ENCODE measurements at places on chromosomes 2 and 18. TPM values are rescaled to one million over a fixed set of nuclear protein-coding genes. Genes with fewer than 3 reads are reported as not detected.

- no peak for DNase-seq
- H3K36me3 ChIP-seq = no peaks in the 10 kb centered on the region
- no peaks in the 10 kb centered on the region for H3K27me3 ChIP-seq
- H3K4me3 ChIP-seq = no peak overlapping the region
Measured at GRCh38 chr2:99935662-99936061, 206.7 kb downstream of the AFF3 start.

Gene DUSP2
- 7.2 TPM for total RNA-seq

DNA sequence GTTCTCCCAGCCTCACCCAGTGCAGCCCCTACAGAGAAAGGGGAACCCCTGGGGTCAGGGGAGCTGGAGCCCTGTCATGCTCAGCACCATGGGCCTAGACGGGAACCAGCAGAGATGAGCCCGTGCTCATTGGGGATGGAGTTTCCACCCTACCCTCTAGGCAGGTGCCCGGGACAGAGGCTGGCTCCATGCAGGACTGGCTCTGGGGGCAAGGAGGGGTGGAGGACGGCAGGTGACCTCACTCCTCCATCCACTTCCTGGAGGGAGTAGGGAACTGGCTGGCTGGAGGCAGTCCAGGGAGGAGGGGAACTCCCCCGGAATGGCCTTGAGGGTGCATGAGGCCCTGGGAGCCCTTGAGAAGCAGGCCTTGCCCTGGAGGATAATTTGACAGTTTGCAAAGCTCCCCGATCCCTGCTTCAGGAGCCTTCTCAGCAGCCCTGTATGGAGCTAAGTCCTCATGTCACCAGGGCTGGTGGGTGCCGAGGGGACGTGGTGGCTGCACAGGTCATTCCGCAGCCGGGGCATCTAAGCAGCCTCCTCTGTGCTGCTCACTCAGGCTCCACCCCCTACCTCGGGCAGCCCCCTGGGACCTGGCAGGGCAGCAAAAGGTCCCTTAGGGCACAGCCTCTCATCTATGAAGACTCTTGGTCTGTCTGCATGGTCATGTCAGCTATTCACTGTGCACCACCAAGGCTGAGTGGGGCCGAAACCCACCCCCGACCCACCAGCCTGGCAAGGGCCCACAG, 2.1 kb downstream of the NEURL3 start:
- peaks cover 4% of the 10 kb centered on the region for H3K4me1 ChIP-seq
- H3K4me3 ChIP-seq = no peak overlapping the region
- no peak overlapping the region for H3K27ac ChIP-seq
- H3K27me3 ChIP-seq = no peaks in the 10 kb centered on the region
- H3K36me3 ChIP-seq = no peaks in the 10 kb centered on the region

Gene CD28
- total RNA-seq = 4.0 TPM

DNA sequence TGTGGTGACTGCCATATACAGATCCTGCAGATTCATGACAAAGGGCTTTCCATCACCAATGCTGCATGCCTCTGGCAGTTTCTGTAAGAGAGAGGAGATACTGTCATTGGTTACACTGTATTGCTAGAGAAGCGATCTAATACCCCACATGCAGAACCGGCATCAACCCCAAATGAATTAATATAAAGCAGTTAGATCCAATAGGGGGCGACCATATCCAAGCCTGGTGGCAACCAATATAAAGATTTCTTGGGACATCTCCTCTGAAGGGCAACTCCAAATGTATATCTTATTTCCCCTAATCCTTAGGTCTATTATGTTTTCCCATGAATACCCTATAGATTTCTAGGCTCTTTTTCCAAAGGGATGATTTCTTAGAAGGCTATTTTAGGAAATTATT, 17.4 kb upstream of the IHH start:
- DNase-seq = no peak
- H3K27me3 ChIP-seq = no peaks in the 10 kb centered on the region
- H3K4me3 ChIP-seq = no peak overlapping the region
- H3K4me1 ChIP-seq = no peaks in the 10 kb centered on the region

GRCh38 chr2:219169930-219170654, at the start of gene SLC23A3:
Gene SLC23A3 (minus strand): TSS chr2:219170029. CDS start chr2:219169984, 45 bp downstream.
- H3K4me3 ChIP-seq = no peak within 1 kb of the TSS
- peaks cover 23% of the 10 kb centered on the region for H3K36me3 ChIP-seq
- no peak for DNase-seq
- H3K27me3 ChIP-seq = no peaks in the 10 kb centered on the region
- H3K4me1 ChIP-seq = no peaks in the 10 kb centered on the region
- H3K27ac ChIP-seq = peak within 1 kb of the TSS; percentile 58

DNA sequence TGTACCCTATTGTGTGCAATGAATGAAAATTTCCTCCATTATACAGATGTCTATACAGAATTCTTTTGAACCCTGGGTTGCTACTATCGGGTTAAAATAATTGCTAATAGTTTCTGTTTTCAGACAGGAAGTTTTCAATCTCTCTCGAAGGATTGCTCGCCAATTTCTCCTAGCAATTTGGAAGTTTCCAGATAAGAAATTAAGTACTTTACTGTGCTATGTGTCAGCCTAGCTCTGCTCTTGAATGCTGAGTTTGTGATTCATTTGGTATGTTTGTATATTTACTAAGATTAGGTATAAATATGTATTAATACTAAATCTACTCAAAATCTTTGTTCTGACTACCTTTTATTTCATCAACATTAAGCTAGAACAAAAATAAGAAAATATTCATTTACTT, 74.6 kb upstream of the ARL5A start:
- H3K27me3 ChIP-seq = no peaks in the 10 kb centered on the region
- H3K4me1 ChIP-seq = peaks cover 4% of the 10 kb centered on the region
- DNase-seq = no peak
- no peak overlapping the region for H3K27ac ChIP-seq

Gene SRD5A2
- not detected for total RNA-seq

- H3K4me1 ChIP-seq = no peaks in the 10 kb centered on the region
- no peaks in the 10 kb centered on the region for H3K27me3 ChIP-seq
- H3K36me3 ChIP-seq = no peaks in the 10 kb centered on the region
- H3K27ac ChIP-seq = no peak overlapping the region
Measured at GRCh38 chr2:206915121-206915520, 24.2 kb upstream of the CPO start.

GRCh38 chr2:64455545-64455944, 1.6 kb downstream of the LGALSL start:
- H3K27me3 ChIP-seq = no peaks in the 10 kb centered on the region
- DNase-seq = no peak
- H3K4me1 ChIP-seq = peaks cover 5% of the 10 kb centered on the region

Gene IL36RN
- not detected for total RNA-seq

Gene NTSR2
- total RNA-seq = not detected

GRCh38 chr2:236712961-236713673, 143.5 kb downstream of the ACKR3 start:
- H3K4me1 ChIP-seq = no peaks in the 10 kb centered on the region
- no peak for DNase-seq
- H3K4me3 ChIP-seq = no peak overlapping the region

Gene PARD3B
- 9.5 TPM for total RNA-seq

DNA sequence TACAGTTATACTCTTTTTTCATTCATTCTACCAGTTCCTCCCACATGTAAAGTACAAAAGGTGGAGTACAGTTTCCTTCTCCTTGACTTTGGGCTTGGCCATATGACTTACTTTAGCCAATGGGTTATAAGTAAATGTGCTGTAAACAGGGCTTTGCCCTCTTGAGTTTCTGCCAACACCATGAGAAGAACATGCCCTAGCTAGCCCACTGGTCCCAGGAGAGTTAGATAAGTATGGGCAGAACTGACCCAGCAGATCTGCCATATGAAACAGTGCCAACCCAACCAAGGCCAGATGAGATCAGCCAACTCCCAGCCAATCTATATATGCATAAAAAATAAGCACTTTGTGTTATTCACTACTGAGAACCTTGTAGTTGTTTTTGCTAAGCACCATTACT, 25.5 kb downstream of the ZC3H8 start:
- no peaks in the 10 kb centered on the region for H3K4me1 ChIP-seq
- H3K36me3 ChIP-seq = peaks cover 8% of the 10 kb centered on the region
- no peak overlapping the region for H3K4me3 ChIP-seq
- H3K27ac ChIP-seq = no peak overlapping the region

DNA sequence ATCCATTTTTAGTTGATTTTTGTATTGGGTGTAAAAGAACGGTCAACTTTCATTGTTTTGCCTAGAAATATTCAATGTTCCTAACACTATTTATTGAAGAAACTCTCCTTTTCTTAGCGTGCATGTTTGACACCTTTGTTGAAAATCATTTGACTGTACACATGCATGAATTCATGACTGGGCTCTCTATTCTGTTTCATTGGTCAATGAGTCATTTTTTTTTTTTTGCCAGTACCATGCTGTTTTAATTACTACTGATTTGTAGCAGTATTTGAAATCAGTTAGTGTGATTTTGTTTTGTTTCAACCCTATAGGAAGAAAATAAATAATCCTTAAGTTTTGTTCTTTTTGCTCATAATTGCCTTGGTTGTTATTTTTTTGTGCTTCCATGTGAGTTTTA, 828.7 kb downstream of the SUCLG1 start:
- no peak overlapping the region for H3K4me3 ChIP-seq
- H3K4me1 ChIP-seq = no peaks in the 10 kb centered on the region
- no peak overlapping the region for H3K27ac ChIP-seq
- H3K27me3 ChIP-seq = no peaks in the 10 kb centered on the region
- no peaks in the 10 kb centered on the region for H3K36me3 ChIP-seq

GRCh38 chr18:8786483-8787370, 81.4 kb downstream of the MTCL1 start:
- no peak overlapping the region for H3K4me3 ChIP-seq
- H3K27me3 ChIP-seq = no peaks in the 10 kb centered on the region
- H3K4me1 ChIP-seq = no peaks in the 10 kb centered on the region
- no peak overlapping the region for H3K27ac ChIP-seq
- peak; percentile 33 for DNase-seq
- H3K36me3 ChIP-seq = no peaks in the 10 kb centered on the region

DNA sequence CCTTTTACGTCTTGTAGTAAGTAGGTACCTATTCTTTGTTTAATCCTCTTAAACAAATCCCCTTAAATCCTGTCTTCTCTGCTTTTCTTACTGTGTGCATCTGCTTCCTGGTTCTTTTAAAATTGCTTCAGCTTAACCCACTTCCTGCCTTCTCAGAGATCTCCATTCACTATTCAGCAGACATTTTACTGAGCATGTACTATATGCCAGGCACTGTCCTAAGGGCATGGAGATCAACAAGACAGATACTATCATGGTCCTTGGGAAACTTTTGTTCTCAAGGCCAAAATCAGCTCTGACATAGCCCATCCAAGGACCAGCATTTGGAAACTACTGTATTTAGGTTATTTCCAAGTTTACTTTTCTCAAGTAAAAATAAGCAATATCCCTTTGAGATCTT, 227.5 kb downstream of the TPGS2 start:
- H3K27me3 ChIP-seq = no peaks in the 10 kb centered on the region
- DNase-seq = no peak
- H3K27ac ChIP-seq = peak overlapping the region; percentile 50
- peaks cover 6% of the 10 kb centered on the region for H3K4me1 ChIP-seq

DNA sequence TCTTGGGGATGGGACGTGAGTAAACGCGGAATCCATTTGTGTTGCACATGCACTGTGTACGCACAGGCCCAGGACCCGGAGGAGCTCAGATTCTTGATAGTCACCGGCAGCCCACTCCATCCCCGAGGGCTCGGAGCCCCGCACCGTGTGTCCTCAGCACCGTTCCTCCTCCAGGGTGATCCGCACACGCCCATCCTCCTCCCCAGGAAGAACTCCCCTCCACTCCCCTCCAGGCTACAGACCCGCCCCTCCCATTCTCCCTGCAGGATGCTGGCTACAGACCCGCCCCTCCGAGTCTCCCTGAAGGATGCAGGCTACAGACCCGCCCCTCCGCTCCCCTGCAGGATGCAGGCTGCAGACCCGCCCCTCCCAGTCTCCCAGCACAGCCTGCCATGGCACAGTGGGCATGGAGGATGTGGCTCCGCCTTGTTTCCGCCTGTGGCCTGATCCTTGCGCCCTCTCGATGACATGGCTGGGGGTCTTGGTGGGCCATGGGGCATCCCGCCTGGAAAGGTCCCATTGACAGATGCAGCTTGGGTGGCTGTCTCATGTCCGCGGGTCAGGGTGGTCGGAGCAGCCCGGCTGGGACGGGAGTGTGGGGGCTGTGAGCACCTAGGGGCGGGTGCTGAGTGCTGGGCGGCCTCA, 14.1 kb downstream of the CTDP1 start:
- no peak for DNase-seq
- H3K27ac ChIP-seq = no peak overlapping the region
- H3K36me3 ChIP-seq = peaks cover 34% of the 10 kb centered on the region
- H3K4me3 ChIP-seq = no peak overlapping the region
- H3K4me1 ChIP-seq = no peaks in the 10 kb centered on the region

DNA sequence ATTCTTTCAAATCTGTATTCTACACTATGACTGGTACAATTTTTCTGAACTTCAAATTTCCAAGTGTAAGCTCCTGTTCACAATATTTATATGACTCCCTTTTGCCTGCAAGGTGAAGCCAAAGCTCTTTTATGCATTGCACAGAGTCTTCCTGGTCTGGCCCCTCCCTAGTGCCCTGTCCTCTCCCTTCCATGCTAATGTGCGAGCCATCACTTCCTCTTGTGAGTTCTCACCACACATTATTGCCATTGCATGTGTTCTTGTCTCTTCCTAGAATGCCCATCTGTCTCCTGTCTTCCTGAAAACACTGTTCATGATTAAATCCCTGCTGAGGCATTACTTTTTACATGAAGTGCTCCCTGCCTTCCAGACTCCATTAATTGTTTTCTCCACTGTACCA, 169.9 kb downstream of the MC4R start:
- DNase-seq = no peak
- no peaks in the 10 kb centered on the region for H3K36me3 ChIP-seq
- H3K4me1 ChIP-seq = no peaks in the 10 kb centered on the region
- no peak overlapping the region for H3K4me3 ChIP-seq
- no peak overlapping the region for H3K27ac ChIP-seq

Gene RRM2
- total RNA-seq = not detected

- no peaks in the 10 kb centered on the region for H3K4me1 ChIP-seq
- H3K27me3 ChIP-seq = no peaks in the 10 kb centered on the region
- DNase-seq = no peak
- H3K27ac ChIP-seq = no peak overlapping the region
- H3K4me3 ChIP-seq = no peak overlapping the region
- H3K36me3 ChIP-seq = no peaks in the 10 kb centered on the region
Measured at GRCh38 chr18:25423267-25423666, 71.3 kb upstream of the ZNF521 start.

GRCh38 chr18:9757827-9758621, 49.9 kb downstream of the RAB31 start:
- H3K4me1 ChIP-seq = no peaks in the 10 kb centered on the region
- no peaks in the 10 kb centered on the region for H3K27me3 ChIP-seq
- no peaks in the 10 kb centered on the region for H3K36me3 ChIP-seq
- H3K27ac ChIP-seq = no peak overlapping the region

DNA sequence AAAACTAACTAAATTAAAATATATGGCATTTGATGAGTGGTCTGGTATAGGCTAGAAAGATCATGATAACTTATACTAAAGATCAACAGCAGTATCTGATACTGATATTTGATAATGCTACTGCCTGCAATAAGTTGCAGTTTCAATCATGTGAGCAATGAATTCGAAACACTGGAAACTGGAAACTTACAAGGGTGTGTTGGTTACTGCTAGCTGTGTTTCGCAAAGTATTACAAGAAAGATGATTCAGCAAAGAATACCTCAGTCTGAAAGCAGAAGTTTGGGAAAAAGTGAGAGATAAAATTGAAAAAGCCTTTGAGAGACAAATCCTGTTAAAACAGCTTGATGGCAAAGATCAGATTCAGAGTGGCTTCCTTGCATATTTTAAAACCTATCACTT, 294.5 kb downstream of the CCDC178 start:
- no peak overlapping the region for H3K4me3 ChIP-seq
- no peak for DNase-seq
- no peaks in the 10 kb centered on the region for H3K27me3 ChIP-seq
- H3K36me3 ChIP-seq = no peaks in the 10 kb centered on the region
- no peaks in the 10 kb centered on the region for H3K4me1 ChIP-seq
